ENCODE measurements at places on chromosomes 3 and 15.
A peak's percentile ranks its signal among the peaks of the same experiment; 100 is the strongest.

- DNase-seq: no peak
Measured at GRCh38 chr3:161838021-161838420, 341.4 kb downstream of the OTOL1 start.

DNA sequence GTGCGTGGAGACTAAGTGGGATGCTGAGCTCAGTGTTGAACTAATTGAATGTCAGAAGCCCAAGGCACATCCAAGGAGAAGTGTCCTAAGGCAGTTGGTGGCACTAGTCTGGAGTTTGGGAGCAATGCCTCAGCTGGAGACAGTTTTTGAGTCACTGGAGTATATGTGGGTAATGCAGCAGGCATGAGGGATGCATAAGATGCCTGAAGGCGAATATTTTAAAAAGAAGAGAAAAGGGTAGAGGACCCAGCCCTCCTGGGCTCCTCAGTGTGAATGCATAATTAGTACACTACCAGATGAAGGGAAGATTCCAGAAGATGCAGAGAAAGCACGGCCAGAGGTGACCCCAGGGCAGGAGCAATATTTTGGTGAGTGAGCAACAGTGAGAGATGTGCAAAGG lies 25.1 kb upstream of the PROK2 start:
- no peak for DNase-seq

- peak; percentile 90 for DNase-seq
Measured at GRCh38 chr3:155585384-155585783, 159.5 kb downstream of the PLCH1 start.

DNA sequence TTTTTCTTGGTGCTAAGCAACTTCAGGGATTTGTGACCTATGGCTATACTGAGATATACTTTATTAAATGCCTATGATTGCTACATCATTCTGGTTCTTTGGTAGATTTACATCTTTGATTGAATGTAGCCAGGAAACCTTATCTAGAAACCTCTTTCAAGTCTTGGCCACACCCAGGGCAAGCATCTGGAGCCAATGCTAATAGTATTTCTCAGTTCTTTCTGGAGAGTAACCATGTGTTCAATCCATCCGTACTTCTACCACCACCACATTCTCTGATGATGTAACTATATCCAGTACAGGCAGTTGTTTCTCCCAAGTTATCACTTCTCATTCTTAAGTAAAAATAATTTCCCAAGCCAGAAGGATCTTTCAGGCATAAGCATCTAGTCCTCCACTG lies 69.0 kb downstream of the NME9 start:
- DNase-seq: no peak

DNA sequence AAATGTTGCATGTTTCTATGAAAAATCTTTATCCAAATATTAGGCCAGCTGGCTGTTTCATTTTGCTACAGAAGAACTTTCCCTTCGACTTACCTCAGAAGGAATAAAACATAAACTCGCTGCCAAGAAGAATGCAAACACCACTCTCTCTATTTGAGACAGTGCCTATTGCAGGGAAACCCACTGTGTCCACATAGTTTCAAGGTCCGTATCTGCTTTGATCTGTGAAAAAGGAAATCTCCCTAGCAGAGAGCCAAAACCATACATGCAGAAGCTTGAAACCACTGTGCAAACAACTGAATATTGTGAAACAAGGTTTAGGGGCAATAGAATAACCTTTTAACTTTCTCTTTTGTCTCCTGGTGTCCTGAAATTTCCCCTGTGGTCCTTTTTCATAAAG lies 35.0 kb upstream of the CAPN7 start:
- DNase-seq: no peak

DNA sequence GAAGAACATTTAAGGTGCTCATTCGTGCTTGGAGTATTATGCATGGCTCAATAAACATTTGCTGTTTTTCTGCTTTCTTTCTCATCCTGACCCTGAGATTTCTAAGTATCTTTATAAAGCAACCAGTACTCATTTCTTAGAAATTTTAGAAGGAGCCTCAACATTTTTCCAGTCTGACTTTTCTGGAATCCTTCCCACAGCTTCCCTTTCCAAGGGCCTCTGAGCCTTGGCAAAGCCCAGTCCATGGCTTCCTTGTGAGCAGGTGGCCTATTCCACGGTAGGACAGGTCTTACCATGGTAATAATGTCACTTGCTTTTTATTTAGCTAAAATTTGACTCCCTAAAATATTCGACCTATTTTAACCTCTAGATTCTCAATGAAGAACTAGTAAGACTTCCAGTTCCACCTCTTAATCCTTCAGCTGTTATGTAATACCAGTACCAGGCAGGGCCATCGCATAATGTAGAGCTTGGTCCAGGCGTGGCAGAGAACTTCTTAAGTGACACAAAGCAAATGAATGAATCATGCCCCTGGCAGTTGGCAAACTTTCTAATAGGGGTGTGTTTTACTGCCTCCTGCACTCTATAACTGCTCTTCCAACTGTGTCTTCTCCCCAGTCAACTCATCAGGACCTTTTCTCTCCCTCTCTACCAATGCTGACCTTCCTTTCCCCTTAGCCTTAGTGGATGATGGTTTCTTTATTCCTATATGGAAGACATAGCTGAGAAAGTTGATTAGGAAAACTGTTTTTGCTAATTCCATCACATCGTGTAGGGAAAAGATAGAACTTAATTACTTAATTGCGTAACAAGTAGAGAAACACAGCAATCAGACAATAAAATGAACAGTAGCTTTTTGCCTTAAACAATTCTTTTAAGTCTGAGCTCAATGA lies 894 bp upstream of the TM4SF4 start:
- DNase-seq: no peak

- DNase-seq: peak; percentile 65
Measured at GRCh38 chr3:171346582-171347300, 113.5 kb downstream of the TNIK start.

GRCh38 chr3:24344784-24345439 lies 149.7 kb downstream of the THRB start:
- DNase-seq: no peak

GRCh38 chr15:96359616-96360521 lies 29.4 kb downstream of the NR2F2 start:
- DNase-seq: peak; percentile 64

DNA sequence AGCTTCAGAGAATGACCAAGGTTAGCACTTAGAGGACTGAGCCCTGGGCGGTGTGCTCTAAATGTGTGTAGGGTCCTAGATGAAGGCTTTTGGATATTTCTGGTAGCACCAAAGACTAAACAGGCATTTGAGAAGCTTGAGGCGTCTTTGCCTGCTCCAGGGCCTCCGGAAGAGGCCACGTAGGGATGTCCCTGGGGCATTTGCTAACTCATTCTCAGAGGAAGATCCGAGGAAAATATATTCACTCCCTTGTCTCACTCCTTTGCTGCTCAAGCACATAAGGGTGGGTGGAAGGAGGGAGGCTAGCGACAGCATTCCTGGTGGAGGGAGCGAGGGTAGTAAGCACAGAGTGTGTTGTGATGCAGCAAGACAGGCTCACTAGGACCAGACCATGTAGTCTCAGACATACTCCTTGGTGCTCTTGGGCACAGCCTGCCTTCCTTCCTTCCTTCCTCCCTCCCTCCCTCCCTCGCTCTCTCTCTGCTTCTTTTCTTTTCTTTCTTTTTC lies 38.5 kb upstream of the XCR1 start:
- DNase-seq: no peak

Measured in mesendoderm (in vitro differentiated cells).